ENCODE measurements at places on chromosomes 1 and 21.
A peak's percentile ranks its signal among the peaks of the same experiment; 100 is the strongest.

DNA sequence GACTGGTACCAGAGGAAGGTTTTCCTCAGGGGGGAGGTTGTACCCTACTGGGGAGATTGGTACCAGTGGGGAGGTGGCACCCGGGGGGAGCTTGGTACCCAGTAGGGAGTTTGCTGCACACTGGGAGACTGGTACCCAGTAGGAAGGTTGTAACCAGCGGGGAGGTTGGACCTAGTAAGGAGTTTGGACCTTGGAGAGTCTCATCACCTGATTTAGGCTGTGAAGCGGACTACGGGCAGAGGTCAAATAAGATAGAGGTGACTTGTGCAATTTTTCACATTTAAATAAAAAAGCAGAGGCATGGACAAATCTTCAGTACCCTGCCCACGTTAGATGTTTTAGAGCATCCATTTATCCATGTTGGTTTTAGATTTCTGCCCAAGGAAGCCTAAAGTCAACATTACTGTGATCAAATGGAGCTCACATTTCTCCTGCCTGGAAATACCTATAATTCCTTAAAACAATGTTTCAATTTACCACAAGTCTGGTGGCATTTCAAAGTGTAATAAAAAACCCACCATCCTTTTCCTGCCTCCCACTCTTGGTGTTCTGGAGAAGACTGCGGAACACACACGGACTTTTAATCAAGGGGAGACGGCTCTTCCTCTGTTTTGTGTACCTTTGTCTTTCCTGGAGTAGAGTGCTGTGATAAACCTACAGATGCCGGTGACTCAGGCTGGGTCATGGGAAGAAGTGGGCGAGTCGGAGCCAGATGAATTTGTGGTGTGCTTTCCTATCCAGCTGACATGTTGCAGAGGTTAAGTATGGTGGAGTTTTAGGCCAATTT is 36.2 kb upstream of the MRPS6 start:
- no peak for ATAC-seq

DNA sequence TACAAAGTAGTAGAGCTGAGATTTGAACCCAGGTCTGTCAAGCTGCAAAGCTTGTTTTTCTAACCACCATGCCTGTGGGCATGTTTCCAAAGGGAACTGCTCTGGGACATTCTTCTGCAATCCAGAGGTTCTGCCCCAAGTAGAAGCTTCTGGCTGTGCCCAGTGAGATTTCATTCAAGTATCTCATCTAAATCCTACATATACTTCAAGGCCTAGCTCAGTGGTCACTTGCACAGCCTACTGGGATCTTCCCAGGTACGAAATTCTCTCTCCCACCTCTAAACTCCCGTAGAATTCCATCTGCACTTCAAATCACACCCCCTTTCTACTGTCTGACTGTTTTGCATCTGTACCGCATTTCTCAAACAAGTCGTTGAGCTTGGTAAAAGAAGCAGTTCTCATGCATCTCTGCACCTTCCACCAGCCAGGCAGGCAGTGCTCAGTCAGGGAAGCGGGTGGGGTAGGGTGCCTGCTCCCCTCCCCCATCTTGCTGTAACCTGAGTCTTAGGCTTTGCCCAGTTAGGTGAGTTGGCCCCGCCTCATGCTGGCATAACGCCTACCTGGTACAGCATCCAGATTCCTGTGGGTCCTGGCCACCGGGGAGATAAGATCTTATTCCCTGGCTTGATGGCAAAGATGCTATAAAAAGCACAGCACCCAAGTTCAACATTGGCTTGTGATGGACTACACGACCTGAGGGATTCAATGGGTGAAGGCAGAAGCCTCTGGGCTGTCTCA is 13.5 kb downstream of the SLC9A1 start:
- ATAC-seq: no peak

- peak; percentile 51 for ATAC-seq
These were observed 436.7 kb upstream of the TMPRSS15 start for GRCh38 chr21:18840239-18840638.

- no peak for ATAC-seq
These were observed 75.4 kb downstream of the RPAP2 start for GRCh38 chr1:92374223-92374622.

GRCh38 chr1:229213797-229214196 is 57.1 kb upstream of the RAB4A start:
- ATAC-seq: no peak

GRCh38 chr21:32516756-32517649 is 68.3 kb downstream of the TCP10L start:
- ATAC-seq: no peak

- ATAC-seq: no peak
These were observed 383.0 kb upstream of the PTBP2 start for GRCh38 chr1:96338622-96339021.

DNA sequence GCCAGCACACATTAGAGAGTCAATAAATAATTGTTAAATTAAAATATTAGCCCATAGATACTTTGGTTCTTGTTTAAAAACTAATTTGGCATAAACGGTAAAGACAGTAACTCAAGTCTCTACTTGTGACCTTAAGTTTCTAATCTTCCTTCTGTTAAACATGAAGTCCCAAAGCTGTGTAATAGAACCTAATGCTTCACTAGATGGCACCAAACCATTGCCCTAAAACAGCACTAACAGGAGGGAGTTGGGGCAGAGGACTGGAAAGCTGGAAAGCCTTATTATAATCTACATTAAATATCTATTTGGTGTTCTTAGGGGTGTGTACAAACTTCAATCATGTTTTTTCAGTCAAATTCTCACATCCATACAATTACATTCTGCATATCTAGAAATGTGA is 176.7 kb downstream of the OLFM3 start:
- ATAC-seq: no peak

DNA sequence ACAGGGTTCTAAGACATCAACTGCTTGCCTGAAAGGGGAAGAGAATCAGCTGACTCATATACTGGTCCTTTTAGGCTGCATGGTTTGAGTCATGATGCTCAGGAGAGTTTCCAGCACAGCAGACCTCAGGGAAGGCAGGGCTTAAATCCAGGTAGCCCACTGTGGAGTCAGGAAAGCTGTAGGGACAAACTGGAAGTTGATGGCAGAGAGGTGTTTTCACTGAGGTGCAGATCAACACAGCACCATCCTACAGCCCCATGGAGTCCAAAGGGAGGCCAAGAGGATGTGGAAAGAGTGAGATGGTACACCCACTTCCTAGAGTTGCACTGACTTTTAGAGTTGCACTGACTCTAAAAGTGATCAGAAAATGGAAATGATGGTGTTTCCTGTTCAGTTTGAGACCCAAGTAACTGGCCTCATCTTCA is 252.4 kb upstream of the DUSP10 start:
- ATAC-seq: peak; percentile 89

DNA sequence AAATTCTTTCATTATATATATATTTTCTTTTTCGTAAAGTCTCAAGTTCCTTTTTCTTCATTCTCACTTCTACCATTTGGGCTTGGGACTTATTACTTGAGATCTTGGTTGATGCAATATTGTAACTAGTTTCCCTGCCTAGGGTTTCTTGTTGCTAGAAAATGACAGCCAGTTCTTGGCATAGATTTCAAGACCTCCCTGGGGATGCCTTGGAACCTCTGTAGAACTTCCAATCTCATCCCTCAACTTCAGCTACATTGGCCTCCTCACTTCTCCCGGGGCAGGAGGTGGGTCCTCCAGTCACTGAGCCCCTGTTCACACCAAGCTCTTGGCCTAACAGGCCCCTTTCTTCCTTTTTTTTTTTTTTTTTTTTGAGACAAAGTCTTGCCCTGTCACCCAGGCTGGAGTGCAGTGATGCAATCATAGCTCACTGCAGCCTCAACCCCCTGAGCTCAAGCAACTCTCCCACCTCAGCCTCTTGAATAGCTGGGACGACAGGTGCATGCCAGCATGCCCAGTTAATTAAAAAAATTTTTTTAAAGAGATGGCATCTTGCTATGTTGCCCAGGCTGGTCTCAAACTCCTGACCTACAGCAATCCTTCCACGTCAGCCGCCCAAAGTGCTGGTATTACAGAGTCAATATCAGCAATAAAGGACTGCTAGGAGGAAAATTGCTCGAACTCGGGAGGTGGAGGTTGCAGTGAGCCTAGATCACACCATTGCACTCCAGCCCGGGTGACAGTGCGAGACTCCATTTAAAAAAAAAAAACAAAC is 33.1 kb downstream of the MAP3K7CL start:
- no peak for ATAC-seq

- ATAC-seq: no peak
These were observed 1.6 kb upstream of the STK40 start for GRCh38 chr1:36387141-36387949.

DNA sequence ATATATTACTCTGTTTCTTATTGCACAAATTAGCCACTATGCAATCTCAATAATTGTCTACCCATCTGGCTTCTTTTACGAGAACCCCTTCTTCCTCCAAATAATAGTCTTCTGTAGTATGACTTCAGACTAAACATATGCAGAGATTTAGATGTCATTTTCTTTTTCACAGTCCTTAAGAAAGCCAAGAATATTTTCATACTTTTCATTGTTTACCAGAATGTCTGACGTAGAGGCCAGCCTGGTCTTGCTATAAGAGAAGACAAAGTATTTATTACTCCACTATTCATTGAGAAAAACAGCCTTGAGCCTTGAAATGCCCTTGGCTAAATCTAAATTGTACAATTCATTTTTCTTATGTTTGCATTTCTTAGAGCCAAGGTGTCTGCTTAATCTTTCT is 714.9 kb upstream of the CXADR start:
- ATAC-seq: no peak

DNA sequence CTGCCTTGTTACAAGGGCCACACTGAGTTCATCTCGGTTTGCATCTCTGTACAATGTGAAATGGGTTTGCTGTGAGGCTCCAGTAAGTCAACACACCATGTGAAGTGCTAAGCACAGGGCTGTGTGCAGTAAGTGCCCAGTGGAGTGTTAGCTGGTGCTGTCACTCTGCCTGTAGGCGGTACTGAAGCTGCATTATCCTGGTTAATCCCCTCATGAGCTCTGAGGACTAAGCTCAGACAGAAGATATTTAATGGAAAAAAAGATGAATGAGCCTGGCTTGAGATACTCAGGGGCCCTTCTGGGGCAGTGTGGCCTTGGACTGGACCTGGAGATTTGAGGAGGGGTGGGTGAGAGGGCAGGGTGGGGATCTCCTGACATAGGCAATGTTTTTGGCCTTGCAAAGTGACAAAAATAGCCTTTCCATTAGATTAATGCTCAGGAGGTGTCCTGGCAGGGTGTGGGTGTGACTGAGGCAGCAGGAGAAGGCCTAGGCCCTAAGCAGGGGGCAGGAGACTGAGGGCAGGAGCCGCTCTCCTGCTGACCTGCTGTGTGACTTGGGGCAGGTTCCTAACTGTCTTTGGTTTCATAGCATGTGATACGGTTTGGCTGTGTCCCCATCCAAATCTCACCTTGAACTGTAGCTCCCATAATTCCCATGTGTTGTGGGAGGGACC is 570.5 kb downstream of the PTPRU start:
- ATAC-seq: no peak

- no peak for ATAC-seq
These were observed 824 bp upstream of the IFI44L start for GRCh38 chr1:78619446-78619802.

DNA sequence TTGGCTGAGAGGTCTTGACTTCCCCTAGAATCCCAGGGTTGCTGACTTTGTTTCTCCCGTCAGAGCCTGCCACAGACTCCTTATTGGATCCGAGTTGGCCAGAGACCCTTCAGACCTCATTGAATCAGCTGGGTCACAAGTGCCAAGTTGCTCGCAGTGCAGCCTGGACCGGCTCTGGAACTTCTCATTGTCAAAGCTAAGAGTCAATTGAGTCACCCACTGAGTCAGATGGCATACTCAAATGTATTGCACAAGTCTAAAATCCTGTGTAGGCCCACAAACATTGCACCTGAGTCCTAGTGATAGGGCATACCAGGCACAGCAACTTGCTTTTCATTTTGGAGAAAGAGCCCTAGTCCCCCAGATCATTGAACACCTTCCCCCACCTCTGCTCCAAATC is 20.4 kb upstream of the SCAF4 start:
- ATAC-seq: no peak

GRCh38 chr1:111538343-111539025 is 35.1 kb upstream of the ADORA3 start:
- ATAC-seq: no peak

GRCh38 chr1:220227393-220227792 is 44.9 kb downstream of the RAB3GAP2 start:
- no peak for ATAC-seq

DNA sequence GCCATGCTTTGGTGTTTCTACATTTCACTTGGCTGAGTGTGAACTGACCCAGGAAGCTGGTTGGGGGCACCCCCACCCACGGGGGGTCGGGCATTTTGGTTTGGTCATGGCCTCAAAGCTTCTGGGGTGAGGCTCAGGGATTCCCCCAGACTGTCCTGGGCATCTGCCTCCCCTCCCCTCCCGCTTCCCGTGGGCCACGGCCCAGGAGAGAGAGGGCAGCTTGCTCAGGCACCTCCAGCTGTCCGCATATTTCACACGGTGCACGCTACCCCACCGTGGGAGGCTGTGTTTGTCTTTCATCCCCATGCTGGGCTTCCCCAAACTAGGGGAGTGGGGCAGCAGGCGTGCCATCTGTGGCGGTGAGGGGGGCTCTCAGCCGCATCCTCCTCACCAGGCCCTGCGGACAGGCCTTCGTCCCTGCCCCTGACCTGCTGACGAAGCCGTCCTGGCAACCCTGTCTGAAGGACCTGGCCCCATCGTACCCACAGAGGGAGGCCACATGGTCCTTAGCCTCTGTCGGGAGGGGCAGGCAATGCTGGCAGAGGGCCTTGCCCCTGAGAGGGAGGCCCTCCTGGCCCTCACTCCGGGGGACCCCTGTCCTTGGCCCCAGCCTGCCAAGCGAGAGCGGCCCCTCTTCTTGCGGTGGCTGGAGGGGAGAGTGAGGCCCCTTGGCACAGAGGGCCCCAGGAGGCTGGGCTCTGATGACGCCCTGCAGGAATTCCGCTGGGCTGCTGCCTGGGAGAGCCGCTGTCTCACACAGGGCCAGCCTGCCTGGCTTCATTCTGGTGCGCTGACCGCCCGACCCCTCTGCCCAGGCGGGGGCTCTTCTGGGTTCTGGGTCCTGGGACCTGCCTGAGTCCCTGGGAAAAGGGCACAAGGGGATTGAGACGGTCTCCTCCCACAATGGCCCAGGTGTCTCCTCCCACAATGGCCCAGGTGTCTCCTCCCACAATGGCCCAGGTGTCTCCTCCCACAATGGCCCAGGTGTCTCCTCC is 22.1 kb downstream of the TP73 start:
- ATAC-seq: peak; percentile 14

GRCh38 chr1:213106298-213106697 is 55.3 kb downstream of the RPS6KC1 start:
- ATAC-seq: no peak

GRCh38 chr1:234940841-234941240 is 187.8 kb downstream of the TOMM20 start:
- ATAC-seq: no peak

DNA sequence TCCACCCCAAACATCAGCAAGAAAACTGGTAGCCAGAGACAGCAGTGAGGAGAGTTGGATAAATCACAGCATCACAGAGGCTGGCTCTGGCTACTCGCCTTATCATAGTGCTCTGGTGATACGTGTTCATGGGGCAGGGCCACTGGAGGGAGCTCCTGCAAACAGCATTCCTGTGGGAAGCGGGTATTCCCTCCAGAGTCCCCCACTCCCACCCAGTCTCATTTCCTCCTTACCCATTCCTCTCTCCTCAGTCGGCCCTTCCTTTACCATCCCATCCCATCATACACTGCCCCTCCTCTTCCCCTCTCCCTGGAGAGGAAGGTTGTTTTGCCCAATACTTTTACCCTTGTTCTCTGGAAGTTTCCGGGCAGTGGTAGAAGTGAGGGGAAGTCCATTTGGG is 7.1 kb downstream of the NHLH2 start:
- no peak for ATAC-seq
